ENCODE measurements at places on chromosomes 12 and 14. TPM values are rescaled to one million over a fixed set of nuclear protein-coding genes. Genes with fewer than 3 reads are reported as not detected.

- H3K4me3 ChIP-seq, result no peak overlapping the region
- no peaks in the 10 kb centered on the region for H3K4me1 ChIP-seq
- no peak for DNase-seq
- H3K27ac ChIP-seq, result no peak overlapping the region
- H3K27me3 ChIP-seq, result no peaks in the 10 kb centered on the region
- no peaks in the 10 kb centered on the region for H3K36me3 ChIP-seq
Measured at GRCh38 chr12:129496226-129496625, 407.6 kb downstream of the TMEM132D start.

The P2RX7 gene
- 0.23 TPM for total RNA-seq

- H3K36me3 ChIP-seq, result no peaks in the 10 kb centered on the region
- H3K27me3 ChIP-seq, result no peaks in the 10 kb centered on the region
- H3K27ac ChIP-seq, result 0 out of 2 replicates have a peak overlapping the region, but pooled peaks have one; percentile 17
Measured at GRCh38 chr12:26135571-26135970, 10.7 kb upstream of the BHLHE41 start.

The ZNF410 gene
- total RNA-seq, result 31.2 TPM

The SERPINA10 gene
- 0.03 TPM for total RNA-seq

The KRT6A gene
- not detected for total RNA-seq

DNA sequence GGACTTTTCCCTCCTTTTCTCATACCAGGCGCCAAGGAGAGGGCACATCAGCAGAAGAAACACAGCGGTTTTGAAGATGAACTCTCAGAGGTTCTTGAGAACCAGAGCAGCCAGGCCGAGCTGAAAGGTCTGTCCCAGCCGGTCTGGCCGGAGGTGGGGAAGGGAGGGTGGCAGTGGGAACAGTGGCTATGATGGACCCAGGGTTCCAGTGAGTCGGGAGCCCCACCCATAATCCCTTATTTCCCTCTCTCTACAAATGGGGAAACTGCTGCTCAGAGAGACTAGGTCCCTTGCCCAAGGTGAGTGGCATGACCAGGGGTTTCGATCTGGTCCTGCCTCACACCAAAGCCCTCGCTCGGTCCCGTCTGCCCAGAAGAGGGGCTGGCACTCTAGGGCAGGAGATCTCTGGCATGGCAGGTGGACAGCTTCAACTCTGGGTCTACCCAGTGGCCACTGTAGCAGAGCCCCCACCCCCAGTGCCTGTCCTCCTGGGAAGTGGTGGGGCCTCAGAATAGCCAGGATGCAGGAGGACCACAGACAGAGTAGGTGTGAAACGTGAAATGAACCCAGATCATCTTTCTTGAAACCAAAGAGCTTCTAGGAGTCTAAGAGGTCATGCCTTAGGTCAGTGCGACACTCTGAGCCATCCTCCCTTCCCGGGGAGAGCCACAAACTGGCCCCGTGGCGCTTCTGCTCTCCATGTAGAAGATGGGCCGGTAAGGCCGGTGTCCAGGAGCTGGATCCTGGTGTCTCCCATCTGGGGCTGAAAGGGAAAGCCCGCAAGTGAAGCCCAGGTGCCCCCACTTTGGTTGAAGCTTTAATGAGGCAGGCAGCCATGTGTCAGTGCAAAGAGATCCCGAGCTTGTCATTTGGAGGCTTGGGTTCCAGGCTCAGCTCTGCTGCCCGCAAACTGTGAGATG, 7.0 kb downstream of the CHGA start:
- H3K4me3 ChIP-seq, result no peak overlapping the region
- H3K27me3 ChIP-seq, result no peaks in the 10 kb centered on the region
- H3K4me1 ChIP-seq, result no peaks in the 10 kb centered on the region
- no peaks in the 10 kb centered on the region for H3K36me3 ChIP-seq

The AMIGO2 gene
- 21.8 TPM for total RNA-seq

GRCh38 chr14:93067088-93067487, 48.6 kb downstream of the ITPK1 start:
- no peak overlapping the region for H3K4me3 ChIP-seq
- H3K27ac ChIP-seq, result no peak overlapping the region
- H3K27me3 ChIP-seq, result no peaks in the 10 kb centered on the region

GRCh38 chr12:11832093-11832492, 182.6 kb downstream of the ETV6 start:
- no peak overlapping the region for H3K4me3 ChIP-seq
- no peaks in the 10 kb centered on the region for H3K36me3 ChIP-seq
- H3K27ac ChIP-seq, result no peak overlapping the region
- no peak for DNase-seq
- H3K27me3 ChIP-seq, result no peaks in the 10 kb centered on the region

GRCh38 chr12:111174251-111174960, 194.5 kb downstream of the PHETA1 start:
- no peaks in the 10 kb centered on the region for H3K36me3 ChIP-seq
- peaks cover 9% of the 10 kb centered on the region for H3K27me3 ChIP-seq
- H3K4me3 ChIP-seq, result no peak overlapping the region
- H3K4me1 ChIP-seq, result no peaks in the 10 kb centered on the region
- peak; percentile 2 for DNase-seq

The TMEM260 gene
- total RNA-seq, result 8.9 TPM

GRCh38 chr12:14907953-14908352, 22.3 kb upstream of the MGP start:
- no peaks in the 10 kb centered on the region for H3K4me1 ChIP-seq
- H3K27me3 ChIP-seq, result no peaks in the 10 kb centered on the region
- H3K4me3 ChIP-seq, result no peak overlapping the region

DNA sequence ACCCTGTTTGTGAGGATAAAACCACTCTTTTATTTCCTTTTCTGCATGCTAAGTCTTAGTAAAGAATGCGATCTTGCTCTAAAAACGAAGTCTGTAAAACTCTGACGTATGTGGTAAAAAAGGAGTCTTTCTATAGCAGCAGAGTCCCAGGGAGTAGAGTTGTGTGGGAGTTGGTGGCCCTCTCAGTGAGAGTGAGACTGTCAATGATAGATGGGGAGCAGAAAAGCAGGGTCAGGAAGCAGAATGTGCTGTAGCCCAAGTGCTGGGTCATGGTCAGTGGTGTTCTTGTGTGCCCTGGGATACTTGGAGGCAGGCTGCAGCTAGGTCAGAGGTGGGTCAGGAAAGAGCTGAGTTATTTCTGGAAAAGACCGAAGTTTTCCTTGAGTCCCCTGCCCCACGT, 20.3 kb upstream of the GPR33 start:
- H3K4me3 ChIP-seq, result no peak overlapping the region
- no peaks in the 10 kb centered on the region for H3K36me3 ChIP-seq
- H3K27ac ChIP-seq, result no peak overlapping the region
- no peaks in the 10 kb centered on the region for H3K4me1 ChIP-seq
- no peak for DNase-seq

The WSCD2 gene
- total RNA-seq, result 0.64 TPM

The SPRYD4 gene
- total RNA-seq, result 3.7 TPM

GRCh38 chr12:2636741-2637340, 157.9 kb upstream of the FKBP4 start:
- DNase-seq, result no peak
- no peaks in the 10 kb centered on the region for H3K36me3 ChIP-seq
- H3K27me3 ChIP-seq, result no peaks in the 10 kb centered on the region
- no peaks in the 10 kb centered on the region for H3K4me1 ChIP-seq
- H3K27ac ChIP-seq, result no peak overlapping the region

GRCh38 chr12:27260746-27261145, 16.7 kb downstream of the STK38L start:
- H3K27me3 ChIP-seq, result no peaks in the 10 kb centered on the region
- H3K4me1 ChIP-seq, result no peaks in the 10 kb centered on the region
- no peak overlapping the region for H3K4me3 ChIP-seq
- H3K27ac ChIP-seq, result no peak overlapping the region
- H3K36me3 ChIP-seq, result no peaks in the 10 kb centered on the region
- no peak for DNase-seq

The TMPRSS12 gene
- not detected for total RNA-seq

DNA sequence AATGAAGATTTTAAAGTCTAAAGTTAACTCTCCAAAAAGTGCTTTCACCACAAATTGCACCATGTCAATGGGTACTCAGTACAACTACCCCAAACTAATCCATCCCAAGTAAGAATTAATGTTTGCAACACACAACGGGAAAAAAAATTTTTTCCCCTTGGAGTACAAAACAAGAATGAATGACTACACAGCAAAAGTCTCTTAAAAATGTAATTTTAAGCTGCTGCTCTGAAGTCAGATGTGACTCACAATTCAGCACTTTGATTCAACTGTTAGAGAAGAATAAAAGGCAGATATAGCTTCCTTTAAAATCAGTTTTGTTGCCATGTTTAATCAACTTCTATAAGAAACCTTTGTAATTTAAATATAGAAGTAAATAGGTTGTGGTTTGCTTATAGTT, 42.5 kb upstream of the VPS33A start:
- no peaks in the 10 kb centered on the region for H3K4me1 ChIP-seq
- H3K4me3 ChIP-seq, result no peak overlapping the region
- peaks cover 23% of the 10 kb centered on the region for H3K36me3 ChIP-seq
- no peak for DNase-seq

DNA sequence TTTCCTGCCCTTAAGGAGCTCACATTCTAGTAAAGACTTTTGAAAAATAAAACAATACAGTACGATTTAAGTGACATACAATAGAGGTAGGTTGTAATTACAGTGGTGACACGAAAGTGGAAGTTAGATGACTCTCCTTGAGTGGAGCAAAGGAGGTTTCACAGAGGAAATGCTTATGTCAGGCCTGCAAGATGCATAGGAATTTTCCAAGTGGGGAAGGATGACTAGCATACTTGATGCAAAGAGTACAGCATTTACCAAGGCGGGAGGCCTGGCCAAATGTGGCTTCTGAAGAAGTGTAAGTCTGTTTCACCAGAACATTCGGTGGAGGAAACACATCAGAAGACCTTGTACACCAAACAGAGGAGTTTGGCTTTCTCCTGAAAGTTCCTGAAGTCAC, 55.2 kb downstream of the ERO1A start:
- H3K4me1 ChIP-seq, result no peaks in the 10 kb centered on the region
- H3K36me3 ChIP-seq, result peaks cover 12% of the 10 kb centered on the region
- no peak overlapping the region for H3K27ac ChIP-seq
- no peak for DNase-seq
- H3K4me3 ChIP-seq, result no peak overlapping the region
- no peaks in the 10 kb centered on the region for H3K27me3 ChIP-seq

The ST8SIA1 gene
- 0.13 TPM for total RNA-seq

The CELA1 gene
- total RNA-seq, result not detected

GRCh38 chr12:130715998-130716968, at the start of gene RIMBP2:
Gene RIMBP2 (minus strand): TSS chr12:130716299. CDS start chr12:130479013, 237,286 bp downstream.
- H3K27ac ChIP-seq, result no peak within 1 kb of the TSS
- DNase-seq, result no peak
- H3K4me3 ChIP-seq, result no peak within 1 kb of the TSS
- H3K4me1 ChIP-seq, result no peaks in the 10 kb centered on the region
- H3K36me3 ChIP-seq, result no peaks in the 10 kb centered on the region

- H3K4me3 ChIP-seq, result no peak overlapping the region
- H3K27ac ChIP-seq, result no peak overlapping the region
- no peaks in the 10 kb centered on the region for H3K4me1 ChIP-seq
- DNase-seq, result no peak
- H3K36me3 ChIP-seq, result no peaks in the 10 kb centered on the region
- H3K27me3 ChIP-seq, result no peaks in the 10 kb centered on the region
Measured at GRCh38 chr12:101799774-101800173, 31.0 kb downstream of the GNPTAB start.

DNA sequence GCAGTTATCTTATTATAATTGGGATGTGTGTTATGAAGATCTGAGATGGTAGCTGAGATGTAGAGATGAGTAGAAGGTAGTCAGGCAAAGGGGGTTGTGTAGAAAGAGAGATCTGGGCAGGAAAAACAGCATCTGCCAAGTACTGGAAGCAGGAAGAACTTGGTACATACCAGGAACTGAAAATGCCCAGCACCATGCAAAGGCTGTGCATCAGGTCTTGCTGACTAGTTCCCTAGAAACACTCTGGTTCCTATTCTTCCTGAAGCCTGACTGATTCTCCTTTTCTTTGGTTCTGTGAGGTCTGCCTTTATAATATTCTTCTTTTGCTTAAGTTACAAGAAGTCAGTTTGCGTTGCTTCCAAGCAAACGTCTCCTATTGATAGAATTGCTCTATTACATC, 6.7 kb upstream of the NFATC4 start:
- peaks cover 3% of the 10 kb centered on the region for H3K4me1 ChIP-seq
- no peak for DNase-seq
- H3K36me3 ChIP-seq, result no peaks in the 10 kb centered on the region
- no peak overlapping the region for H3K27ac ChIP-seq
- no peak overlapping the region for H3K4me3 ChIP-seq
